ENCODE measurements at places on chromosomes 4 and X. TPM values are rescaled to one million over a fixed set of nuclear protein-coding genes. Genes with fewer than 3 reads are reported as not detected.

- no peak overlapping the region for H3K27ac ChIP-seq
- H3K27me3 ChIP-seq, result no peaks in the 10 kb centered on the region
- H3K4me3 ChIP-seq, result no peak overlapping the region
Observed at GRCh38 chr4:16206848-16207247, 19.4 kb downstream of the TAPT1 start.

DNA sequence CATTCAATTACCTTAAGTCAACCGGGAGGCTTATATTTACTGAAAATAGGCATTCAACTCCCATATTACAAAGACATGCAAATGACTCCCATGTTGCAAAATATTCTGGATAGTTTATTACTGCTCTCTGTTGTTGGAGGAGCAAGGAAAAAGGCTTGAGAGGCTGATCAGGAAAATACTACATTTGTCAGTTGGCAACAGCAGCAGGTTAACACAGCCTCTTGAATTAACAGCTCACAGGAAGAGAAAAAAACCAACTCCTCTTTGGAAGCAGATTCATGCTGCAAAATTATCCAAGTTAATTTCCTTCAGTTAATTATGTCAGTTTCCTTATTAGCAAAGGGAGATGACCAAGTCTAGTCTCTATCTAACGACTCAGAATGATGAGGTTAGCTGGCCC, 238.9 kb downstream of the MAML3 start:
- no peaks in the 10 kb centered on the region for H3K36me3 ChIP-seq
- H3K4me3 ChIP-seq, result no peak overlapping the region
- H3K4me1 ChIP-seq, result peaks cover 5% of the 10 kb centered on the region
- no peak overlapping the region for H3K27ac ChIP-seq

GRCh38 chr4:76235915-76236314, 15.6 kb upstream of the FAM47E start:
- H3K4me3 ChIP-seq, result no peak overlapping the region
- peak; percentile 86 for DNase-seq
- H3K27me3 ChIP-seq, result no peaks in the 10 kb centered on the region
- peak overlapping the region; percentile 31 for H3K27ac ChIP-seq

DNA sequence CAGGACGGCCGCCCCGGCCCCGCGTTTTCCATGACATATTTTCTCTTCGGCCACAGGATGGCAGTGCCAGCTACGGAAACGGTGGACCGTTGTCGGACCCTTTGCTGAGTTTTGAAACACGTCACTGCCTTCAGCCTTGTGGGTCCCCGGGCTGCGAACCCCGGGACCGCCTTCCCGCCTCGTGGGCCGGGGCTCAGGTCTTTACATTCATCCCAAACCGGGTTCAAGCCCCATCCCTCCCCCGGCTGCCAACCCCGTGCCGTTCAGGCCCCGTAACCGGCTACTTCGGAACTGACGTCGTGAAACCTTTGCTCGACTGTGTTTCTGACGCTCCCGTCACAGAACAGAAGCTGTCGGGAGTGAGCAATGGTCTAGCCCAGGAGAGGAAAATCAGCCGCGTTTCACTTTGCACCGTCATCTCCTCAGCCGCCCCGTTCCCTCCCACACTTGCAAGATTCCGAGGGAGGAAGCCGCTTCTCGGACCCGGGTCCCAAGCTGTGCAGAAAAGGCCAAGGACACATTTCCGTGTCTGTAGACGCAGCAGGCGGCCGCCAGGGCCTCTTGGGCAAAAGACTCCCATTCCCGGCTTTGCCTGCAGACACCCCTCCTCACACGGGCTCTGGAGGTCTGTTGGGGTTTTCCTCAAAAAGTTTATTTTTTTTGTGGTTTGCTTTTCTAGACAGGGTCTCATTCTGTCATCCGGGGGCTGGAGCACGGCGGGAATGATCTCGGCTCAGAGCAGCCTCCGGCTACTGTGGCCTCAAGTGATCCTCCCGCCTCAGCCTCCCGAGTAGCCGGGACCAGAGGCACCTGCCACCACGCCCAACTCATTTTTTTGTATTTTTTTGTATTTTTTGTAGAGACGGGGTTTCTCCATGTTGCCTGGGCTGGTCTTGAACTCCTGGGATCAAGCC, 41.4 kb upstream of the PPP2R3B start:
- H3K27ac ChIP-seq, result no peak overlapping the region
- no peaks in the 10 kb centered on the region for H3K36me3 ChIP-seq
- no peaks in the 10 kb centered on the region for H3K4me1 ChIP-seq
- DNase-seq, result peak; percentile 26
- H3K27me3 ChIP-seq, result peaks cover 49% of the 10 kb centered on the region
- H3K4me3 ChIP-seq, result no peak overlapping the region

DNA sequence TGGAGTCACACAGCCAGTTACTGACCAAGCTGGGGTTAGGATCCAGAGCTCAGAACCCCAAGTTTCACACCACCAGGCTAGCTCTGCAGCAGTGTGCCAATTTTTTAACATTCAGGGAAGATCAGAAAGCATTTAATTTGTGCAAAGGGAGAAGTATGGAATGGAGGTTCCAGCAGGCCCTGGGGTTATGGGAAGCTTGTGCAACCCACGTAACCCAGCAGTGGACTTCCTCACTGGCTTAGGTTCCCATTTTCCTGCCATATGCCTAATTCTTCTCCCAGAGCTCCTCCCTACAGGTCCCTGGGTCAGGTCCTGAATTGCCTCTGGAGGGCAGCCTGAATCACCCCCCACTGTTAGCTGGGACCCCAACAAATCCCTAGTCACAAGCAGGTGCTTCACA, 14.0 kb downstream of the APLN start:
- H3K4me1 ChIP-seq, result no peaks in the 10 kb centered on the region
- no peak overlapping the region for H3K4me3 ChIP-seq
- H3K27me3 ChIP-seq, result no peaks in the 10 kb centered on the region
- no peaks in the 10 kb centered on the region for H3K36me3 ChIP-seq
- H3K27ac ChIP-seq, result no peak overlapping the region
- DNase-seq, result no peak

DNA sequence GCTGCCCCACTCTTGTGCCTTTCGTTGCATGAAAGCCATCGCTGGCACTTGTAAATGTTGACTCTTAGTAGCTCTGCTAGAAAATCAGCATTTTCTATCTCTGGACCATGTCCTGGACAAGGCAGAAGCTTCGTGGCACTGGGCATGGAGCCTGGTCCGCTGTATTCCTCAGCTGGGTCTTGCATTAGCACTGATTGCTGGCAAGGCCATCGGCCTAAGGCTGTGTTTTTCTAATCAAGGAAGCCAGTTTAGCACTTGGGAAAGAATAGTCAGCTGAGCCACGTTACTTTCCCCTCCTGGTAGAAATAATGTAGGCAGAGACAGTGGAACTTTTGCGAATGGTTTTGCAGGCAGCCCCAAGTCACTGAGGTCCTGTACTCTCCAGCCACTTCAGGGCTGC, 180.2 kb upstream of the EOLA2 start:
- no peak overlapping the region for H3K4me3 ChIP-seq
- no peaks in the 10 kb centered on the region for H3K36me3 ChIP-seq
- no peaks in the 10 kb centered on the region for H3K4me1 ChIP-seq
- H3K27ac ChIP-seq, result no peak overlapping the region

DNA sequence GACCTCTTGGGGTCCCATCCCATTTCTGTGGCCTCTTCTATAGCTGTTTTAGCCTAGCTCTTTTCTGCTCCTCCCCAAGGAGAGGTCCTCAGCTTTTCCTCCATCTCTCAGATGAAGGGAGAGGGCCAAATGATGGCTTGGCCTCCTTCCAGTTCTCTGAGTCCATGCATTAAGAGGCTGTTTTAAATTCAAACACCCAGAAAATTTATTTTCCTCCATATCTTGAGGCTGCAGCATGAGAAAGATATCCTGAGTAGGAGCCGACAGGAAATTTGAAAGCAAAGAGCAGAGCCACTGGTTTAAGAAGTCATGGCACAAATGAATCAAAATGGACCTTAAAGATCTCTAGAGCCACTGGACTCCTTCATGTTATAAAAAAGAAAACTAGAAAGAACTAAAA, 558.8 kb downstream of the MID1IP1 start:
- H3K36me3 ChIP-seq, result no peaks in the 10 kb centered on the region
- no peak overlapping the region for H3K4me3 ChIP-seq
- no peak overlapping the region for H3K27ac ChIP-seq
- peak; percentile 34 for DNase-seq
- H3K27me3 ChIP-seq, result no peaks in the 10 kb centered on the region

DNA sequence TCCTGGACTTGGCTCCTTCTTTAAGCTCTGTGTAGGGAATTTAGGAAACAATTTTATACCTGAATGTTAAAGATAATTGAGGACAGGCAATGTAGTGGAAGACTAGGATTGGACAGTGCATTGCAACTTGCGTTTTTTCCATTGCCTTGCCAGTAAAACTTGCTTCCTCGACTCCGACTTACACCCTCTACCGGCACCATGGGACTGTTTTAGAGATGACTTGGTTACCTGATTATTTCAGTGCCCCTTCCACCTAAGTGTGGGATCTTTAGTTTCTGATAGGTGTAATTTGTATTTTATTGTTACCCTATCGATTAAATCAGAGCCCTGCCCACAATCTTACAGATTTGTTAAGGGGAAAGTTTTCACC, 1.2 kb downstream of the PRPS1 start:
- peak overlapping the region; percentile 51 for H3K4me3 ChIP-seq
- H3K36me3 ChIP-seq, result no peaks in the 10 kb centered on the region
- H3K27me3 ChIP-seq, result no peaks in the 10 kb centered on the region
- peak; percentile 47 for DNase-seq

- peaks cover 12% of the 10 kb centered on the region for H3K4me1 ChIP-seq
- peak within 1 kb of the TSS; percentile 32 for H3K4me3 ChIP-seq
- no peak within 1 kb of the TSS for H3K27ac ChIP-seq
Observed at GRCh38 chr4:8592366-8593263, at the start of gene CPZ. Gene CPZ, plus strand, starts transcription at chr4:8592765. Its CDS starts 69 bp downstream, at chr4:8592834.

DNA sequence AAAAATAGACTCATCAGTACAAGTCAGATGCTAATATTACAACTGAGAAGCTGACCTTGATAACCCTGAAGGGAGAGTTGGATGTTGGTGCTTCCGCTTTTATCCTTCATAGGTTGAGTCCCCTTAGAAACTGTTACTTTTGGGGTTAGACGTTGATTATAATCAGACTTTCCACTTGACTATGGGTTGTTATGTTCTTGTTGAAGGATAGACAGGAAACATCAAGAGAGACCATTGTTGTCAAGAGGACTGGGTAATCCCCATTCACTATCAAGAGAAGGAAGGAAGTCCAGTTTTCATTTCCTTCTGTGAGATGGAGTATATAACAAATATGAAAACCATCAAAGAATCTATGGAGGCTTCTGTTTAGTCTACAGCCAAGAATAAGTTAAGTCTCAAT, 229.9 kb upstream of the AFF2 start:
- H3K27ac ChIP-seq, result no peak overlapping the region
- no peaks in the 10 kb centered on the region for H3K4me1 ChIP-seq
- no peak for DNase-seq
- H3K4me3 ChIP-seq, result no peak overlapping the region
- no peaks in the 10 kb centered on the region for H3K36me3 ChIP-seq

DNA sequence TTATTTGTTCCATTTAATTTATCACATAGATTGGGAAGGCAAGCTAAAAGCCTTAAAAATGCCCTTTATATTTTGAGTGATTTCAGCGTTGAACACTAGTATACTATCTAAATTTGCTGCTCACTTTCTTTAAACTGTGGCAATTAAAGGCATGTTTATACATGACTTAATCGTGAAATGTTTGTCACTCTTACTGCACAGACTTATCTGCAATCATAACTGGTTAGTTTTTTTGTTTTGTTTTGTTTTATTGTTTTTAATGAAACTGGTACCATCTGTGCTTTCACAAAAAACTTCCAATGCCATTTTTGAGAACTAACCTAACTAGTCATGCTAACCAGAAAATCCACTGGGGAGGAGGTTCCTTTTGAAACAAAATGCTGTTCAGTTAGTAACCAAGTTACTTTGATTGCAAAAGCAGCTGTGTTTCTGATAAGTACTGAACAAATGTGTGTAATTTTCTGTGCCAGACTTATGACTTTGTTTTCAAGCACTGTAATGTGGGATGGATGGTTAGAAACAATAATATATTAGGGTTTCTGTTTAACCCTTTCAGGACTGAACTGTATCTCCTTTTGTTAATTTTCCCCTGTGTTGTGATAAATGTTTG, 56.1 kb downstream of the CCKAR start:
- no peak overlapping the region for H3K4me3 ChIP-seq
- H3K27ac ChIP-seq, result no peak overlapping the region
- H3K36me3 ChIP-seq, result peaks cover 44% of the 10 kb centered on the region
- no peaks in the 10 kb centered on the region for H3K4me1 ChIP-seq
- no peak for DNase-seq
- no peaks in the 10 kb centered on the region for H3K27me3 ChIP-seq

GRCh38 chr4:98995183-98996055, at the start of gene METAP1:
Gene METAP1, plus strand, starts transcription at chr4:98995721. Its CDS starts 33 bp downstream, at chr4:98995754.
- H3K36me3 ChIP-seq, result no peaks in the 10 kb centered on the region
- H3K27me3 ChIP-seq, result no peaks in the 10 kb centered on the region
- H3K4me1 ChIP-seq, result peaks cover 31% of the 10 kb centered on the region
- peak within 1 kb of the TSS; percentile 89 for H3K4me3 ChIP-seq
- DNase-seq, result peak; percentile 94

DNA sequence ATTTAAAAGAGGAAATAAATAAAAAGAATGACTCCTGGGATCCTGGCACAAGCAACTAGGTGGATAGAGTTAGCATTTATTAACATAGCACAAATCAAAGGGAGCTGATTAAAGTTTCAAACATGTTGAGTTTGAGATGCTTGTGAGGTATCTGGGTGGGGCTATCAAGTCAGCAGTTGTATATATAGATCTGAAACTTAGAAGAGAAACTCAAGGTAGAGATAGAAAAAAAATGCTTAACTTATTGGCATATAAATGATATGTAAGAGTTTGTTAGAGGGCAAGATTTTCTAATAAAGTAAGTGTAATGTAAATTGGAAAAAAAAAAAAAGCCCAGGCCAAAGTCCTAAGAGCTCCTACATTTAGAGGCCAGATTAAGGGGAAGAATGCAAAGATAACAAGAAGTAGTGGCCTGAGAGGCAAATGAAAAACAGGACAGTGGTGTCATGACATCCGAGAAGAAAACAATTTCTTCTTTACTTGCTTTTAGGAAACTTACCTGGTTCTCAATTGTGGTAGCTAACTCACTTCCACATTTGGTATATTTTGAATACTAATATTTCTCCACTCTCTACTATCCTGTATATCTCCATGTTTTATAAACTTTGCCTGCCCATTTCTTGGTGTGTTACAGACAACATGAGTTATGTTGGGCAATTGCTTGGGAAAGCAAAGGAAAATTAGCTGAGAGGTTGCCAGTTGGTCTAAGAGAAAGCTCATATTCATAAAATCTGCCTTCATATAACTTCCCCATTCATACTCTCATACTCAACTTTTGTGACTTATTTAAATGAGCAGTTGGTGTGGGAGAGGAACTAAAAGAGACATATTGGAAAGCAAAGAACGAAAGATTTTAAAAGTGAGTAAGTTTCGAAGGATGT, 169.2 kb downstream of the PARM1 start:
- no peaks in the 10 kb centered on the region for H3K36me3 ChIP-seq
- no peak for DNase-seq
- no peaks in the 10 kb centered on the region for H3K4me1 ChIP-seq
- no peaks in the 10 kb centered on the region for H3K27me3 ChIP-seq
- no peak overlapping the region for H3K27ac ChIP-seq

Gene ARMCX1
- 72.8 TPM for total RNA-seq

Gene JAKMIP1
- total RNA-seq, result not detected

Gene IDUA
- 8.8 TPM for total RNA-seq

Gene SPP1
- 14.3 TPM for total RNA-seq

Gene ZCCHC18
- total RNA-seq, result 0.92 TPM

Gene RTL9
- total RNA-seq, result under 0.01 TPM

Gene SHISA3
- total RNA-seq, result 1.7 TPM

Gene DNAAF6
- not detected for total RNA-seq

All from stomach (tissue), 19 donors.